ENCODE measurements at places on chromosomes 2 and 18.

DNA sequence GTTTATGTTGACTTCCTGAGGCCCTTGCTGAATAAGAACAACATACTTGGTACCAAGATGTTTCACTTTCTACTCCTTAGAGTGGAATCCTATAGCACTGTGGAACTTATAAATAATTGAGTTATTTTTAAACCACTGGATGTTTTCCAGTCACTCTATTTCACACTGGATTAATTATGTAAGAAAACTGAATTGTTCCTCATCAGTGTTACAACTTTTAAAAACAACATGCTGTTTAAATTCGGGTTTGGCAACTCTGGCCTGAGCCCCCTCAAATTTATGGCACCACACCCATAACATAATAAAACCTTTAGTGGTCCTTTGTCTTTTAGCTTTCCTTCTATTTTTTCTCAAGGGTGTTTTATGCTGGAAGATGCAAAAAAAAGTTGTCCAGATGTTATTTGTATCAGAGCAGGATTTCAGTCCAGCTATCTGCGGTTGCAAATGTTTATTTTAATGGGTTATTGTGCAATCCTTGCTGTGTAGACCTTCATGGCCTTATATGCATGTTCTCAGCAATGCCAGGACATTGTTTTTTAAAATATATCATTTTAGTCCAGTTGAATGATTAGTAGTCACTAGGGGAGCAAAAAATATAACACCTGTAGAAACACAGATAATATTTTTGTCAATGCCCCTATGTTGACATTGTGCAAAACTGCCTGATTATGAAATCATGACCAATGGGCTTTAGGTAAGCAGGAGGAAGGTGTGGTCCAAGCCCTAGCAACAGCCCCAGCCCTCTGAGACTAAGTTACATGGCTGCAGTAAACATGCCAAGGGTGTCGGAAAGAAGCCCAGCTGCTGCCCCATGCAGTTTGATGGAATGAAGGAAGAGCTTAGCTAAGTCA is 638.0 kb upstream of the ZEB2 start:
- DNase-seq, result no peak

GRCh38 chr2:177622521-177622920 is 229.9 kb downstream of the AGPS start:
- no peak for DNase-seq

GRCh38 chr2:38146907-38147307 is 71.0 kb upstream of the CYP1B1 start:
- DNase-seq, result no peak

GRCh38 chr2:232540441-232541041 is 1.0 kb downstream of the CHRNG start:
- DNase-seq, result no peak

GRCh38 chr2:85692039-85692645 is 2.0 kb upstream of the GNLY start:
- DNase-seq, result no peak

Data from CMK (cell line).